ENCODE measurements at places on chromosomes 7 and 10.

DNA sequence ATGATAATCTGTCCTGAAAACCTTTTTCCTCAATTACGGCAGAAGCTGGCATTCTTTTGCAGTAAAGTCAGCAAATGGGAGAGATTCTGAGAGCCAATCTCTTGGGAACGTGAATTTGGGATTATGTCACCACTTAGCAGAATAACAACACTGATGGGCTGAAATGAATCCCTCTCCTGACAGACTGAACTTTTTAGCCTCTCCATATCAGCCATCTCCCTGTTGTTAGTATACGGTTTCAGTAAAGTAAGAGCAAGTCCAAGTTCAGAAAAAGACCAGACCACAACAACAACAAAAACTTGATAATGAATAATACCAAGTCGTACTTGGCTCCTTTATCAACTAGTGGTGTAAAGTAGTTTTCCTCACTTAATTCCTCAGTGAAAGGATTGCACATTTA is 1048.8 kb downstream of the GATA3 start:
- DNase-seq: no peak

- DNase-seq: no peak
Observed at GRCh38 chr7:17299483-17299991, 1.1 kb downstream of the AHR start.

DNA sequence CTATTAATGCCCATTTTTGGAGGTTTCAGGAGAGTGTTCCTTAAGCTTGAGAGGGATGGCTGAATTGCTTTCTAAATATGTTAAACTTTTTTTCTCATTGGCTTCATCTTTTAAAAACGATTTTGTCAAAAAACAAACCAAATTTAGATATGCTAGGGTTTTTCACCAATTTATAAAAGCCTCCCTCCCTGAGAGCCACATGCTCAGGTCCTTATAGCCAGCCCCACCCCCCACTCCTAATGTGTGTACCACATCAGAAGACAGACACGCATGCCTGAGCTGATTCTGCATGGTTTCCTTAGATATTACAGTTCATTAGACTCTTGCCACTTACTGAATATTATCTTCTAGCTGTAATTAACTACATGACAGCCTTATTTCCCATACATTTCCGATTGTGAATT is 2.0 kb downstream of the CUL1 start:
- no peak for DNase-seq

DNA sequence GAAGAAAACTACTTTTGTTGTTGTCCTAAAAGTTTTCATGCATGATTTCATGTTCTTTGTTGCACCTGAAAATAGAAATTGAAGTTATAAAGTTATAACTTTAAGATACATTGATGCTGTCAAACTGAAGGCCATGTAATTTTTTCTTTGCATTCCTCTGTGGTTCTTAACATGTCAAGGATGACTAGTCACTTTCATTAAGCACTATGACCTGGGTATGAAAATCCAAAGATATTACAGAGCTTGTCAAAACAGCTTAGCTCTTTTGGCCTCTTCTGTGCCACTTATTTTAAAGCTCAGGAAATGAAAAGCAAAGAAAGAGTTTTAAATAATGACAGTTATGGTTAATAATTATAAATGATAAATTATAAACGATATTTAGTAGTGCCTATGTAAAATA is 241.6 kb upstream of the CACNA2D1 start:
- no peak for DNase-seq

DNA sequence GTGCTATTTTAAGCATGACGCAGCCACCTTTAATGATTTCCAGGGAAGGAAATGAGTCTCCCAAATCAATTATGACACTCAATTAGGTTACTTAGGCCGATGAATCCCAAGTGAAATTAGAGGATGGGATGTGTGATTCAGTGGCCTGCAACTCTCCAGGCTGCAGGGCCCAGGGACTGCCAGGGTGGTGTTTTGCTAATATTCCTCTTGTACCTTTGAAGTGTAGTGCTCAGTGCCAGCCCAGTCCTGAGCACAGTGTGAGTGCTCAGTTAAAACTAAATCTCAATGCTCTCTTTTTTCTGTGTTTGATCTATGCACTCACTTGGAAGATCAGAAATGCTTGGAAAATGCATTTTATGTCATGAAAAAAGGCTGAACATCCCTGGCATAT is 51.6 kb downstream of the SEM1 start:
- no peak for DNase-seq

DNA sequence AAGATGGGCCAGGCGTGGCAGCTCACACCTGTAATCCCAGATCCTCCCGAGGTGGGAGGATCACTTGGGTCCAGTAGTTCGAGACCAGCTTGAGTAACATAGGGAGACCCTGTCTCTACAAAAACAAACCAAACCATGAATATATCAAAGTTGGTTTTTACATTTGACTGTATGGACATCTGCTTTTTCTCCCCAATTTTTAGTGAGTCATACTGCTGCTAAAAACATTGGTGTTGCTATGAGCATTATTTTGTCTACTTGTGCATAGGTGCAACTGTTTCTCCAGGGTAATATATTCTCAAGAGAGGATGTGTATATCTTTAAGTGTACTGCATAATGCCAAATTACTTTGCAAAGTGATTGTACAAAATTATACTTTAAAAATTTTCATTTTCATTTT is 769 bp upstream of the TMEM248 start:
- no peak for DNase-seq

- DNase-seq: no peak
Observed at GRCh38 chr10:93039721-93040120, 20.9 kb upstream of the CYP26C1 start.

DNA sequence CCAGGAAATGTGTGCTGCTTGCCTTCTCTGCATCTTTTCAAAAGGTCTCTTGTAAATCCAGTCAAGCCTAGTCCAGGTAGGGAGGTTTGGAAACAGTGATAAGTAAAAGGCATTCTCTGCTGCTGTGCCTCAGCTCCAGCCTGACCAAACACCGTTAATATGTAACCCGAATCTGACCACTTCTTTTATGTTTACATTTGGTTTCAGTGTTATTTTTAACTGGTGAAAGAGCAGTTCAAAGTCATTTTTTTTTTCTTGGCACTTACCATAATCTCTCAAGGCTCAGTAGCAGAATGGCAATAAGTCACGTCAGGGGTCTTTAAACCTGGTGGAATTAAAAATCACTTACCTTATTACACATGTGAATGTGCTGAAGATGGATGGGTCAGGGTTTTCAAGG is 216.8 kb downstream of the PTEN start:
- no peak for DNase-seq

GRCh38 chr7:20642166-20642565 is 26.7 kb downstream of the ABCB5 start:
- no peak for DNase-seq

Measured in NCI-H446 treated with DMSO at 0.1 percent for 48 hours (cell line).